Neural progenitor cell (in vitro differentiated cells): ENCODE measurements at places on chromosomes 7 and 10. TPM values are rescaled to one million over a fixed set of nuclear protein-coding genes. Genes with fewer than 3 reads are reported as not detected.

LRRD1 gene
- total RNA-seq = not detected in 2 replicates

GPNMB gene
- 0.99 TPM in 1 of 2 replicates, not detected in the other for total RNA-seq

GRCh38 chr10:3159152-3159551 is 13.4 kb downstream of the PITRM1 start:
- no peak overlapping the region for H3K27ac ChIP-seq
- H3K4me3 ChIP-seq = no peak overlapping the region
- H3K36me3 ChIP-seq = peaks cover 12% of the 10 kb centered on the region
- no peaks in the 10 kb centered on the region for H3K27me3 ChIP-seq
- no peaks in the 10 kb centered on the region for H3K4me1 ChIP-seq
- DNase-seq = no peak

- H3K27ac ChIP-seq = no peak overlapping the region
- no peak overlapping the region for H3K4me3 ChIP-seq
- H3K36me3 ChIP-seq = no peaks in the 10 kb centered on the region
- H3K27me3 ChIP-seq = no peaks in the 10 kb centered on the region
- no peaks in the 10 kb centered on the region for H3K4me1 ChIP-seq
- no peak for DNase-seq
These were observed 131.8 kb upstream of the HABP2 start for GRCh38 chr10:113420733-113421675.
